ENCODE measurements at places on chromosomes 5 and 9.

DNA sequence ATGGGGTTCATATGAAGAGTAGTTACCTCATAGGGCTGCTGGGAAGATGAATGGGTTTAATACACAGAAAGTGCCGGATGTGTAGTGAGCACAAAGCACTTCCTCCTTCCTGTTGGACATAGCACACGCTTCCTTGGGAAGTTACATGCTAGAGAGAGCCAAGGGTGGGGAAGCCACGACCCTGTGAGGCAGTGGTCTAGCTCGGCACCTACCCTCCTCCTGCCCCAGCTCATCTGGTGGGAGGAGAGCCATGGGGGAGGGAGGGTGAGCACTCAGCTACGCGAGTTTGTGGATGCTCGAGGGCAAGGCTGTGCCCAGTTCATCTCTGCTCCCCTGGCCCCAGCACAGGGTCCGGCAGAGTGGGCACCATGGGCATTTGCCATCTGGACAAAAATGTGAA lies 43.6 kb upstream of the NEK6 start:
- no peak for DNase-seq

DNA sequence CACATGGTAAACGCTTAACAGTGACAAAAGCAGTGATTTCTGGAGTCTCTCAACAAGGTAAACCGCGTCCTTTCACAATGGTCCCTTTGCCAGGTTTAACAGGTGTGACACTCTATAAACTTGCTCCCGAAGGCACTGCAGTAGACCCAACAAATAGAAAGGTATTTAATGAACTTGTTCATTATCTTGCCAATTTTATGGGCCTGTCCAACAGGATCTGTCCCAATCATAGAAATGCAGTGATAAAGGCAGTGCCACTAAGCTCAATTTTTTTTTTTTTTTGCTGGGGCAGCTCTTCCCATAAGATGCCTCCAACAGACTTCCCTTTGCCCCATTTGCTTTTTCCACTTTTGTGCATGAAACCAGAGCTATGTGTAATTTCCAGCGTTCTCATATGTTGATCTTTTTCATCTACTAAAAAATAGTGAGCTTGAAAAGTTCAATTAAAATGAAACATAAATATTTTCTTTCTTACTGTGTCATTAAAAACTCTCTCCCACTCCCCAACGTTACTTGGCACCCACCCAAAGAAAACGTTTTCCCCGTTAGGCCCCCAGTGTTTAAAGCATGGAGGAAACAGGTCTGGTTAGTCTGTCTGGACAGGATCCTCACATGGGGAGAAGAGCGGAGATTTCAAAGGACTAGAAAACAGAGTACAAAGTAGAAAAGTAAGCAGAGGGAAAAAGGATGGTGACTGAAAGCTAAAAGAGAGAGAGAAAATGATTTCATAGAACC lies 80.9 kb upstream of the SPATA31D4 start:
- no peak for DNase-seq

GRCh38 chr5:10441992-10442435 lies 335 bp downstream of the ROPN1L start:
- DNase-seq = no peak

GRCh38 chr9:105554042-105554441 lies 3.9 kb upstream of the FKTN start:
- DNase-seq = no peak

GRCh38 chr9:92353051-92353450 lies 27.3 kb downstream of the CENPP start:
- DNase-seq = no peak

- DNase-seq = no peak
Measured at GRCh38 chr5:32975656-32976375, 264.7 kb downstream of the NPR3 start.

All from naive B cell (primary cell).